ENCODE measurements at places on chromosomes 16 and 17.
A peak's percentile ranks its signal among the peaks of the same experiment; 100 is the strongest.

DNA sequence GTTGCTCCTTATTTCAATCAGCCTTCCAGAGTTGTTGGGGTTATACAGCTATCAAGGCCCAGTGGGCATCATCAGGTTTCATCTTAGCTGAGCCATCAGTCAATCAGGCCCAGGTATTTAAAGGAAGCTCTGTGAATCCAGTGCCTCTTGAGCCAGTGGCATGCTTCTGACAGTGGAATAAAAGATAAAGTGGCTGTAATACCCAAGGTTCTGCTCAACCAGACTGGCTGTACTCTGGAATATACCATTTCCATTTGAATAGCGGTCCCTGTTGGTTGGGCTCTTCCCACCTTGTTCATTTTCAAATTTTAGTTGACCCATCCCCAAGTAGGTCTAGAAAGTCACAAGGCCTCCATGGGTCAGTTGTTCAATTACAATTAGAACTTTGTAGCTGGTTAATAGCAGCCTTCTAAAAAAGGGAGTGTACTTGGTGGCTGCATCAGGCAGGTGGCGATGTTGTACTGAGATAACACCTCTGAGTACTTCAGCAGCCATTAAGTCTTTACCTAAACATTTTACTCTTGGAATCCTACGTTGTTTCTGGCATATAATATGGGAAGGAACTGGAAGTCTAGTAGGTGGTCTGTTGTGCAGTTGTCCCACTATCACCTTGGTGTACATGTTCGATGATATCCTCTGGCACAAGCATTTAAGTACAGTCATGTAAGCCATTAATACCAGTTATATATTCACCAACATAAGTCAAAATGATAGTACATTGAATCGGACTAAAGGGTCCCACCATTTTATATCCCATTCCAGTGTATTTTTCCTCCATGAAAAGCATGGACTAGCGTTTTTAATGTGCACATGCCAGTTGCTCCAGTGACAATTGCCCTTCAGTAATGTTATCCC, 294.1 kb downstream of the BCAS3 start:
- peak; percentile 37 for DNase-seq

- no peak for DNase-seq
These were observed 9.0 kb upstream of the TBC1D3B start for GRCh38 chr17:36185416-36185815.

GRCh38 chr17:57935833-57936807, 19.1 kb downstream of the CUEDC1 start:
- DNase-seq, result no peak

DNA sequence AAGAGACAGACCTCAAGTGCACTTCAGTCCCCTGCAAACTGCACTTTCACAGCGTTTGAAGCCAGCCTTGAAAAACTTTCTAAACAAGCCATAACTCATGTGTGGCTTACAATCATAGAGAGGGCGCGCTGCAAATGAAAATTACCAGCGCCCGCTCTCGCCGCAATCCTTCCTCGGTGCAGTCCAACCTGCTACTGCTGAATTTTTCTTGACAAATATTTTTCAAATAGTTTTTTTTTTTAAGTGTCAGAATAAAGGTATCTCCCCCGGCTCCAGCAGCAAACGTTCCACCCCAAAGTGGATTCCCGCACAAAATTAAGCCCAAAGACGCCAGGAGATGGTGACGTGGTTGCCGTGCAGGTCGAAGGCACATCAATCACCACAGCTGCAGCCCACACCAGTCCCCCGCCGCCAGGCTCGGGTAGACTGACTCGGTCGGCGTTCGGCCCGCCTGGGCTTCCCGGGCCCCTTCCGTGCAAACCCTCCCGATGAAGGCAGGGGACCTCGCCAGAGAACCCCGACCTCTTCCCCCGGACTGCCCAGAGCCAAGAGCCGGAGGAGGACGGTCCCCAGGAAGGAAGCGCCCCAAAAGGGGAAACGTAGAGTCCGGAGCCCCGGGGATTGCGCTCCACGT, 630 bp downstream of the GRB2 start:
- peak; percentile 26 for DNase-seq

DNA sequence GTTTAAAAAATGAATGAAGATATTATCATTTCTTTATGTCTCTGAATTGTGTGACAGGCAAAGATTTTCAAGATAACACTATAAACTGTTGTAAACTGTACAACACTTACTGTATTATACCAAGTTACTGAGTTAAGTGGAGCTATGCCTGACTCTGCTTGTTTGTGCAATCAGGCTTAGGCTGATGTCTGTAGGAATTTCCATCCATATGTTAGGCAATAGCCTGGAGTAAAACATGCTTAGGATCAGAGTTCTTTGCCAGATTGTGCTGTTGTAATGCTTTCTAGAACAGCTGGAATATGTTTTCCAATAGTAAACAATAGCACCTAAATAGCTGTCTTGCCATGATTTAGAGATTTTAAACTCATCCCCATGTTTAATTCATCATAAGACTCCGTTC, 1496.7 kb downstream of the CDH11 start:
- no peak for DNase-seq

GRCh38 chr17:63452046-63452961, 6.2 kb upstream of the CYB561 start:
- no peak for DNase-seq

- no peak for DNase-seq
These were observed 3.3 kb upstream of the LAT start for GRCh38 chr16:28981517-28981916.

DNA sequence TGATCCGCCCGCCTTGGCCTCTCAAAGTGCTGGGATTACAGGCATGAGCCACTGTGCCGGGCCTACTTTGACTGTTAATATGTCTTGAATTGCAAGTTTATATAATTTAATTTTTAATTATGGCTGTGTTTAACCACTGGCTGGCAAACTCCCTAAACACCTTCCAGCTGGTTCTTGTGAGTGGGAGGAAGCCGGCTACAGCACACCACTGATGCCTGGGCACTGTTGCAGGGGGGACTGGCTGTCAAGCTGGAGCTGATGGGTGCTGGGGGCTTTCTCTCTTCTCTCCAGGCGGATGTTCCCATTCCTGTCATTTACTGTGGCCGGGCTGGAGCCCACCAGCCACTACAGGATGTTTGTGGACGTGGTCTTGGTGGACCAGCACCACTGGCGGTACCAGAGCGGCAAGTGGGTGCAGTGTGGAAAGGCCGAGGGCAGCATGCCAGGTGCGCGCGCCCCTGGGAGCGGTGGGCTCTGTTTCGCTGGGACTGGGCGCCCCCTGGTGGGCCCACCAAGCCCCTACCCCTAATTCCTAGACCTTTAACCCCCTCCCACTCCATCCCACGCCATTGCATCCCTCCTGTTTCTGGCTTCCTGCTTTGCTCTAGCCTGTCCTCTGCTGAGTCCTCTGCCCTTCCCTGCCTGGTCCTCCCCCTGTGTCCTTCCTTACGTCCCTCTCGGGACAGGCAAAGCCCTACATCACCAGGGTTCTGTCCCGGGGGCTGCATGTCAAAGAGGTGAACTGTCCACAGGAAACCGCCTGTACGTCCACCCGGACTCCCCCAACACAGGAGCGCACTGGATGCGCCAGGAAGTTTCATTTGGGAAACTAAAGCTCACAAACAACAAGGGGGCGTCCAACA, 9.5 kb downstream of the TBX21 start:
- DNase-seq, result no peak

GRCh38 chr17:7017827-7018200, 5.0 kb upstream of the BCL6B start:
- no peak for DNase-seq

GRCh38 chr17:28041844-28042656, 427 bp upstream of the NLK start:
- DNase-seq, result no peak

GRCh38 chr17:70668276-70668937, 499.1 kb downstream of the KCNJ2 start:
- no peak for DNase-seq

GRCh38 chr16:53132406-53132805, 77.6 kb downstream of the CHD9 start:
- no peak for DNase-seq

DNA sequence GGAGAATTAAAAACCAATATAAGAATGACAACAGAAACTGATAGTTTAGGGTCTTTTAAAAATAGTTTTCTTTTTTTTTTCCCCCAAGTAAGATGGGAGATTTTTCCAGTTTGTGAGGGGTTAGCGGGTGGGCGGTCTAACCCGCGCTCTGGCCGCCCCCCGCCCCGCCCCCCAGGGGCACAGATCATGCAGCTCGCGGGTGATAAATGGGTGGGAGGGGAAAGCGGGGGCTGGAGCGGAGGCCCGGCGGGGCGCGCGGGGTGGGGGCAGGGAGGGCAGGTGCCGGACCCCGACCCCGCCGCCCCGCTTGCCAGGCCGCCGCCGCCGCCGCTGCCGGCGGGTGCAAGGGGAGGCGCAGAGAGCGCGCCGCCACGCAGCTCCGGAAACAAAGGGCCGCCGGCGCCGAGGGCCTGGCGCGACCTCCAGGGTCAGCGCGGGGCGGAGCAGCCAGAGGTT, 60.1 kb upstream of the GSE1 start:
- no peak for DNase-seq

GRCh38 chr17:142102-142661, 4.8 kb downstream of the SCGB1C2 start:
- DNase-seq, result no peak

DNA sequence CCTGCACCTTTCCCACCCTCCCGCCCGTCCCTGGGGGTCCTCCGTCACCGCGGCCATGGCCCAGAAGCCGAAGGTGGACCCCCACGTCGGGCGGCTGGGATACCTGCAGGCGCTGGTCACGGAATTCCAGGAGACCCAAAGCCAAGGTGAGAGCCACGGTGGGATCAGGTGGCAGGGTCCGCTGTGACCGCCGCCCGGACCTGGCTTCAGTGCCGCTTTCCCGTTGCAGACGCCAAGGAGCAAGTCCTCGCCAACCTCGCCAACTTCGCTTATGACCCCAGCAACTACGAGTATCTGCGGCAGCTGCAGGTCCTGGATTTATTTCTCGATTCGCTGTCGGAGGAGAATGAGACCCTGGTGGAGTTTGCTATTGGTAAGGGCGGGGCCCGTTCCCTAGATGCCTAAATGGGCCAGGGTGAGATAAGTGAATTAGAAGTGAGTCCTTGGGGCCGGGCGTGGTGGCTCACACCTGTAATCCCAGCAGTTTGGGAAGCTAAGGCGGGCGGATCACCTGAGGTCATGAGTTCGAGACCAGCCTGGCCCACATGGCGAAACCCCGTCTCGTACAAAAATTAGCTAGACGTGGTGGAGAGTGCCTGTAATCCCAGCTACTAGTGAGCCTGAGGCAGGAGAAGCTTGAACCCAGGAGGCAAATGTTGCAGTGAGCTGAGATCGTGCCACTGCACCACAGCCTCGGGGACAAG, 617 bp downstream of the ARMC7 start:
- DNase-seq, result no peak

DNA sequence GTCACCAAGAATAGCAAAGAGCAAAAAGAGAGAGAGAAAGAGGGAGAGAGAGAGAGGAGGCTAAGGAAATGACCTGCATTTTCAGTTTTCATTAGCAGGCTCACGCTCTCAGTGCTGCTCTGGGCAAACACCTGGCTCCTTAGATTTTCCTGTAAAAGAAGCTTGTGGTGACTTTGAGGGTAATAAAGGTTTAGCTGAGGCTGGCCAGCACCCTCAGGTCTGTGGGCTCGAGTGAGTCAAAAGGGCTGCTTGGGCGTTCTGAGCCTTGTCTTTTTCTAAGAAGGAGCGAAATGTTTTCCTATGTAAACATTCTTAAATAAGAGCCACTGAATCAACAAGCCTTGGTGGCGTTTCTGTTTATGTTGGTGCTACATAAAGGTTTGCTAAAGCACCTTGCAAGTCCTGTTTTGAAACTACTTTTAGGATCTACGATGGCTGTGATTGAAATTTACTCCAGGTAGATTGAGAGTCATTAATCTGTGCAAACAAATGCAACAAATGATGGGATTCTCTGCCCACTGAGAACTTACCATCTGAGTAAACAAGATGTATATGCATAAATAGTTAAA, 38.8 kb downstream of the SHISA6 start:
- DNase-seq, result no peak

GRCh38 chr17:42853004-42853403, 2.0 kb downstream of the AOC3 start:
- DNase-seq, result no peak

DNA sequence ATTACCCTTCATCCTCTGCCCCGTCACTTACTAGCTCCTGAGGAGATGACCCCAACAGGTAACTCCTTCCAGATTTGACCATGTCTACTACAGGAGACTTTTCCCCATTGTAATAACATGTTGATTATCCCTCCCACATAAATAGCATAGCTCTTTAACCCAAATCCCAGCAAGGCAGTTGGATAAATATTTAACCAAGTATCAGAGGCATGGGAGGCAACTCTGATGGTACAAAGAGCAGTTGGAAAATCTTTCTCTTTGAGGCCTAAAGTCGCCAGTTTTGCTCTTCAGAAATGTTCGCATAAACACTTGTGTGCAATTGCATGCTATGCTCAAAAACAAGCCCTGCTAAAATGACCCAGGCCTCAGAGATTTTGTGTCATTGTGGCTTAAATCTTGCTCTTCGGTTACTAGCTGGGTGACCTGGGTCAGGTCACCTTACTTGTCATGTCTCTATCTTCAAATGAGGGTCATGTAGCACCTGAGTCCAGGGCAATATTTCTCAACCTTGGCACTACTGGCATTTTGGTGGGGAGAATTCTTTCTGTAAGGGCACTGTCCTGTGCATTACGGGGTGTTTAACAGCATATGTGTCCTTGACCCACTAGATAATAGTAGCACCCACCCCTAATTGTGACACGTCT, 48.8 kb downstream of the HSD17B2 start:
- no peak for DNase-seq
